ENCODE measurements at places on chromosomes 3 and 15.
A peak's percentile ranks its signal among the peaks of the same experiment; 100 is the strongest.

DNA sequence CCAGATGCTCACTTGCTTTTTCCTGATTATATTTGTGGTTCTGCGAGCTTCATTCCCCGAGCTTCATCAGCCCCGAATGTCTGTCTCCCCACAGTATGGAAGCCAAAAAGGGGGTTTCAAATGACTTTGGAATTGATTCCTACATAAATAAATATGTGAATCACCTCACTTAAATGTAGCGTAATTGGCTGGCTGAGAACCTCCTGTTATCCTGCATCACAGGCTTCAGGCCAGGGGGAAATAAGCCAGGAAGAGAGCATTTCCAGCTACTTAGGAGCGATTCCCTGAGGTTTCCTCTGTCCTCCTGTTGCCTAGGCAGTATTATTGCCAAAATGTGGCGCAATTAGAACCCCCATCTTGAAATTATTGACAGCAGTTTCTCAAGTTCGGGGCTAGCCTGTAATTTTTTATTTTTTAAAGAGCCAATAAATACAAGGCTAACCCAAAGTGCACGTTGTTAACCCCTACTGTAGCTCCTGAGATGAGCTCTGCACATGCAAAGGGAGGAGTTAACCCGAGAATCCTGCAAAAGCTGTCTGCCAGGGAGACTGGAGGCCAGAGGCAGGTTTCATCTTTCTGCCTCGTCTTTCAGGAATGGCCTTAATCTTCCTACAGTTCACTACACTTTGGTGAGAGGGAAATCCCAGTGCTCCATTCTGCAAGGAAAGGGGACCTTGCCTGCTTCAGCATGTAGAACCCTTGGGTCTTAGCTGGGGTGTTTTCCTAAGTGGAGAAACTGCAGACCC lies 148.2 kb downstream of the ADAMTS9 start:
- no peak for DNase-seq

DNA sequence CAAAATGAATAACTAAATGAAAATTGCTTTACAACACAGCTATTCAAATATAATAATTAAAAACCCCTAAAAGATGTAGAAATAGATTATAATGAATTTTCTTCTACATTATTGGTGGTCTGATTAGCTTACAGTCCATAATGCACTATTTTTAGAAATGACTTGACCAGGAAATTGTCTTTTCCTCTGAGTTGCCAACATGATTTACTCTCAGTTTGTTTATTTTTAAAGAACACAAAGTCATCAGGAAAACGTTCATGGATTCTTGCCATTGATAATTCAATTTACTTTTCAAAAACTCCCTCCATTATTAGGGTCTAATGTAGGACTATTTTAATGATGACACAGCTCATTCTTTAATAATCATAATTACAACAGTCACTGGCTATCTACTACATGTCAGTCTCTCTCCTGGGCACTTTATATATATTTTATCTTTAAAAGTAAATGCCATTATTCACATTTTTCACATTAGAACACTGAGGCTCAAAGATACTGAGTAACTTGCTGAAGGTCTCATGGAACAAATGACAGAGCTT lies 1.1 kb downstream of the TM4SF18 start:
- no peak for DNase-seq

- no peak for DNase-seq
Observed at GRCh38 chr15:29446480-29446879, 176.9 kb upstream of the NSMCE3 start.

- no peak for DNase-seq
Observed at GRCh38 chr3:119359476-119360326, 65.5 kb downstream of the ARHGAP31 start.

DNA sequence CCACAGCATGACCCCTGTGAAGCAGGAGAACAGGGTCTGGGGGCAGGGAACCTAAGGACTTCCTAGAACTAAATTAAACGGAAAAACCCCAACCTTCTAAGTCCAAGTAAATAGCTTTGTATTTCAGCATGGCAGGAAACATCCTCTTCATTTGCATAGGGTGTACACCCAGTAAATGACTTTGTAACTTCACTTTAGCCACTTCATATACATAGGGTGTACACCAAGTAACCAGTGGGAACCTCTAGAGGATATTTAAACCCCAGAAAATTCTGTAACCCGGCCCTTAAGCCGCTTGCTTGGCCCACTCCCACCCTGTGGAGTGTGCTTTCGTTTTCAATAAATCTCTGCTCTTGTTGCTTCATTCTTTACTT lies 41.8 kb downstream of the FSD2 start:
- DNase-seq: no peak

GRCh38 chr3:108862865-108863798 lies 40.5 kb downstream of the TRAT1 start:
- peak; percentile 5 for DNase-seq

DNA sequence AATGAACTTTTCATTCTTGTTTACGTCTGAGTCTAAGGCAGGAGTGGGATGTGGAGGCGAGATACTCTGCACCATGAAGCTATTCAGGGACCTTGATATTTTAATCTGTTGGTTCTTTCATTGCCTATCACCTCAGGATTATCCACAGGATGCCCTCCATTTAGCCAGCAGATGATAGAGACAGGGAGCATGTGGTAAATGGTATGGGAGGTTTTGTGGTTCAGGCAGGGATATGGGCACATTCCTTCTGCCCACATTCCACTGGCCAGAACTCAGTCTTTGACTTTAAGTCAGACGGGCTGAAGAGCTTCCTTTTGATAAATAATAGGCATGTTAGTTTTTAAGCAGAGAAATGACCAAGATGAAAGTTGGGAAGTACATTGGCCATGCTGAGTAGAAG lies 548.0 kb upstream of the CCDC54 start:
- no peak for DNase-seq

DNA sequence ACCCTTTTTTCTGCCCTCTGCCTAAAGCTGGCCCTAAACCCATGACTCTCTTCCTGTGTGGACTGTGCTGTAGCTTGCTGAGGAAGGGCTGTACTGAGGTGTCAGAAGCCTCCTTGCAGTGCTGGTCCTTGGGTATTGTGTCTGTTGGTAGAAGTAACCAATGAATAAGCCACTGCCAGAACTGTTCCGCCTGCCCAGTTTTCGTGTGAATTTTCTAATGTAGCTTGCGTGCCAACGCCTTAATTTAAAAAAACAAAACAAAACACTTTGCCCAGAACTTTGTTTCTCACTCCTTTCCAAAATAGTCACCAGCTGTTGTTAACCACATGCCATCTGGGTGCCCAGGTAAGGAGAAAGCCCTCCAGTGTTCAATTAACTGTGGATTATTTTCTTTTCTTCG lies 101.9 kb downstream of the KLHL25 start:
- DNase-seq: peak; percentile 33

DNA sequence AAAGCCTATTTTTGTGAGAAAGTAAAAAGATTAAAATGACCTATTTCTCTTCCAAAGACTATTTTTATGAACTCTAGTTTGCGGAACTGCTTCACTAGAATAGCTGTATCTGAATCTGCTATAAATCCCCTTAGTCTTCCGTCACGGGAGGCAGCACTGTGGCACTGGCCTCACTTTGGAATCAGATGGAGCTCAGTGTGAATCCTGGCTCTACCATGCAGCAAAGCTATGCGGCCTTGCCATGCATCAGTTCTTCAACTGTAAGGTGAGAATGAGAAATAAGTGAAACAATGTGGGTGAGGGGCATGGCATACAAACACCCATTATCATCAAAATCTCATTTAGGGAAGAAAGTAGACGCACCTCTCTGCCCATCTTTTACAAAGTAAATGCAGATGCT lies 27.5 kb upstream of the CSPG5 start:
- DNase-seq: no peak

DNA sequence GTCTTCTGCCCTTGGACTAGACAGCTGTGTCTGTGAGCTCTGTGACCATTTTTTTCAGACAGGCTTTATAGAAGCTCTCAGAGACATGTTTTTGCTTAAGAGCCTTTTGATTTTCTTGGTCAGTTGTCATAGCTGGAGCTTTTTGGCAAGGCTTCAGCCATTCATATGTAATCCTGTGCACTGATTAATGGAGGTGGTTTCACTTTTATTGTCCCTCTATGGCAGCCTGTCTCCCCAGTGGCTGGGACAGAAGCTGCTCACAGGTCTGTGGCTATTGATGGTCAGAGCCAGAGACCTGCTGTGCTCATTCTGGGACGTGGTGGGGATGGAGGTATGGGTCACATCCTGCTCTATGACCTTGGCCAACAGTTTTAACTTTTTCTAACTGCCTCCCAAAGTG lies 226.6 kb upstream of the LRRFIP2 start:
- no peak for DNase-seq

GRCh38 chr3:84959470-84960271 lies 882 bp downstream of the CADM2 start:
- DNase-seq: no peak

GRCh38 chr3:104460477-104461406 lies 906.0 kb upstream of the ALCAM start:
- no peak for DNase-seq

DNA sequence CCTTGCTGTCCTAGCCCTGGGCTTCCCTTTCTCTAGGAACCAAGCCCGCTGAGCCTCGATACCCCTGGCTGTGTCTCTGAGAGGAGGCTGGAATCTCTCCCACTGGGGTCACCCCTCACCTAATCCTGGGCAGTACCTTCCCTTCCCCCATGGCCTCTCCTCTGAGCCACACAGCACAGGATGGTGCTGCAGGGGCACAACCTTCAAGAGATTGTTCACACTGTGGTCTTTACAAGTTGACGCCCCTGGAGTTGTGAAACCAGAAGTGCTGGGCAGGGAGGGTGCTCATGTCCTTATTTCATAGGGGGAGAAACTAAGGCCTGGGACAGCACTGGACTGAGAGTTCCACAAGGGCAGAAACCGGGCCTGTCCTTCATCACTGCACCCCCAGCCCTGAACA lies 70.9 kb upstream of the TMEM115 start:
- DNase-seq: peak; percentile 35

- no peak for DNase-seq
Observed at GRCh38 chr15:98127586-98127985, 167.1 kb downstream of the ARRDC4 start.

- DNase-seq: no peak
Observed at GRCh38 chr3:153623834-153624233, 461.8 kb downstream of the RAP2B start.

DNA sequence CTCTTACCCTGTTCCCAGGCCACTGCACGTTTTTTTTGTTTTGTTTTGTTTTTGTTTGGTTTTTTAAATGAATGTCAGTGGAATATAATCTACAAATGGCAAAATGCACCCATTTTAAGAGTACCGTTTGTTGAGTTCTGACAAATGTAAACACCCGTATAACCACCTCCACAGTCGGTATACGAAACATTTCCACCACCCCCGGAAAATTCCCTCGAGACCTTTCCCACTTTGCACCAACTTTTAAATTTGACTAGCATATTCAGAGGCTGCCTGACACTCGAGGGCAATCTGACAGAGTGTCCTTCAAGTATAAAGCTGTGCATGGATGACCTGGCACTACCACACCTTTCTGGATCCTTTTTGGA lies 613 bp upstream of the ARHGEF3 start:
- DNase-seq: no peak

Measured in T-cell (primary cell).